ENCODE measurements at places on chromosomes 3 and 15. TPM values are rescaled to one million over a fixed set of nuclear protein-coding genes. Genes with fewer than 3 reads are reported as not detected.
A peak's percentile ranks its signal among the peaks of the same experiment; 100 is the strongest.

IQCF5 gene
- total RNA-seq = not detected

DNASE1L3 gene
- 0.58 TPM for total RNA-seq

IRAK2 gene
- 3.7 TPM for total RNA-seq

TRIM71 gene
- not detected for total RNA-seq

GABRR3 gene
- not detected for total RNA-seq

SNX33 gene
- 1.7 TPM for total RNA-seq

ACAN gene
- total RNA-seq = not detected

LARP6 gene
- total RNA-seq = 0.49 TPM

EXD1 gene
- total RNA-seq = not detected

PYGO1 gene
- total RNA-seq = not detected

MOBP gene
- total RNA-seq = not detected

ECE2 gene
- total RNA-seq = not detected

GRCh38 chr15:70316059-70316600 is 218.4 kb upstream of the TLE3 start:
- no peaks in the 10 kb centered on the region for H3K4me1 ChIP-seq
- no peak for DNase-seq
- H3K27ac ChIP-seq = no peak overlapping the region
- H3K4me3 ChIP-seq = no peak overlapping the region
- H3K27me3 ChIP-seq = peaks cover 12% of the 10 kb centered on the region
- no peaks in the 10 kb centered on the region for H3K36me3 ChIP-seq

DNA sequence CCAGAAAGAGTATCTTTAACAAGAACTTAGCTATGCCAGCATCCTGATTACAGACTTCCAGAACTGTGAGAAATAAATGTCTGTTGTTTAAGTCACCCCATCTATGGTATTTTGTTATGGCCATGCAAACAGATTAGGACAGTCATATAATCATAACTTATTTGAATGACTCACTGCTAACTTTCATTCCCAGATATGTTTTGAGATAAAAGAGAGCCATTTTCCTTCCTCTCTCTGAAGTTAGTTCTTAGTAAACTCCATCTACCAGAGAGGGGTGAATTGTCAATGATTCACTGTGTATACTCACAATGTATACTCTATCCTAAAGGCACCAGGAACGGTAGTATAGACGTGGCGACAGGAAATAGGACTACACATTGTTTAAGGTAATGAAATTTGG is 179.4 kb upstream of the DPH6 start:
- H3K4me3 ChIP-seq = no peak overlapping the region
- no peaks in the 10 kb centered on the region for H3K4me1 ChIP-seq
- no peaks in the 10 kb centered on the region for H3K36me3 ChIP-seq
- no peak overlapping the region for H3K27ac ChIP-seq
- no peak for DNase-seq
- H3K27me3 ChIP-seq = no peaks in the 10 kb centered on the region

DNA sequence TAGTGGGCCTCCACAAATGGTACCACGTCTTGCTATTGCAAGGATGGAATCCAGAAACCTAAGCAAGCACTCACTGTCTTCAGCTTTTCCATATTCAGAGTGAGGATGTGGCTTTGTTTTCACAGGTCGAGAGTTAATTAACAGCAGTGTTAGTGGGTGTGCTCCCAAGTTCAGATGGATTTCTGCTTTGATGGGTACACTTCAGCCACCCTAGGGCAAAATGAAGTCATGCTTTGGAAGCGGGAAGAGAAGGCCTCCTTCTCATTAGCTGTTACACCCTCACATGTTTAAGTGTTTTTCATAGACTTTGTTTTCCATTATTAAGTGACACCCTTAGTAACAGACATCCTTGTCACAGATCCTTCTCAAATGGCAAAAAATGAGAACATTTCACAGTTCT is 36.3 kb upstream of the DYNC1LI1 start:
- no peaks in the 10 kb centered on the region for H3K27me3 ChIP-seq
- H3K36me3 ChIP-seq = no peaks in the 10 kb centered on the region

- peak; percentile 63 for DNase-seq
- H3K4me3 ChIP-seq = no peak overlapping the region
- peaks cover 30% of the 10 kb centered on the region for H3K4me1 ChIP-seq
- H3K27me3 ChIP-seq = no peaks in the 10 kb centered on the region
- no peaks in the 10 kb centered on the region for H3K36me3 ChIP-seq
- H3K27ac ChIP-seq = peak overlapping the region; percentile 42
Measured at GRCh38 chr3:5002174-5002870, 23.1 kb downstream of the BHLHE40 start.

GRCh38 chr3:184524981-184525336 is 36.6 kb upstream of the EPHB3 start:
- no peaks in the 10 kb centered on the region for H3K36me3 ChIP-seq
- peak overlapping the region; percentile 79 for H3K4me3 ChIP-seq
- no peaks in the 10 kb centered on the region for H3K4me1 ChIP-seq
- H3K27ac ChIP-seq = no peak overlapping the region
- DNase-seq = no peak

DNA sequence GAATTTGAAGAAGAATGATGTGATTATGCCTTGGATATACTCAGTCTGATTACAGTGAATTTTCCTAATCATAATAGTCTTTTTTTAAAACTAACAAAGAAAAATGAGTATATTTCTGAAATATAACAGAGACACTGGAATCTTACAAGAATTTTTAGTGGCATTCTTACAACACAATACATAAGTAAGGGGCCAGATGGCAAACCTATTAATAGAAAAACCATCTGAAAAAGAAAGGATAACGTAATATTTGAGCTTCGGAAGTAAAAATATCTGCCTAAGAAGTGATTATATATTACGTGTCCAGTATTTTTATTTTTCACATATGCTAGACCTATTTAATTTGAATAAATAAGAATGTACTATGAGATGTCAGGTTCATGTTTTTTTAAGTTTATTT is 452.8 kb downstream of the NAALADL2 start:
- H3K27me3 ChIP-seq = no peaks in the 10 kb centered on the region
- H3K4me1 ChIP-seq = no peaks in the 10 kb centered on the region
- H3K4me3 ChIP-seq = no peak overlapping the region
- H3K36me3 ChIP-seq = no peaks in the 10 kb centered on the region
- no peak for DNase-seq

- H3K27ac ChIP-seq = no peak overlapping the region
- H3K36me3 ChIP-seq = no peaks in the 10 kb centered on the region
- no peaks in the 10 kb centered on the region for H3K27me3 ChIP-seq
- DNase-seq = no peak
Measured at GRCh38 chr3:144287001-144287400, 315.4 kb downstream of the DIPK2A start.

- no peaks in the 10 kb centered on the region for H3K4me1 ChIP-seq
- H3K27ac ChIP-seq = no peak overlapping the region
- H3K4me3 ChIP-seq = no peak overlapping the region
- H3K27me3 ChIP-seq = peaks cover 30% of the 10 kb centered on the region
- no peaks in the 10 kb centered on the region for H3K36me3 ChIP-seq
Measured at GRCh38 chr3:196985298-196985697, 16.7 kb upstream of the PIGZ start.

- no peak for DNase-seq
- peaks cover 41% of the 10 kb centered on the region for H3K4me1 ChIP-seq
Measured at GRCh38 chr3:187979564-187979963, 174.4 kb upstream of the LPP start.

- no peaks in the 10 kb centered on the region for H3K27me3 ChIP-seq
- no peaks in the 10 kb centered on the region for H3K36me3 ChIP-seq
- no peak overlapping the region for H3K4me3 ChIP-seq
- no peak overlapping the region for H3K27ac ChIP-seq
- DNase-seq = no peak
Measured at GRCh38 chr3:23594894-23595670, 210.7 kb upstream of the UBE2E1 start.

- DNase-seq = no peak
- H3K27me3 ChIP-seq = no peaks in the 10 kb centered on the region
- no peak overlapping the region for H3K27ac ChIP-seq
- no peaks in the 10 kb centered on the region for H3K36me3 ChIP-seq
Measured at GRCh38 chr15:85475317-85475701, 94.9 kb downstream of the AKAP13 start.

- H3K4me3 ChIP-seq = no peak overlapping the region
- no peak overlapping the region for H3K27ac ChIP-seq
- peaks cover 2% of the 10 kb centered on the region for H3K4me1 ChIP-seq
- H3K27me3 ChIP-seq = no peaks in the 10 kb centered on the region
- no peaks in the 10 kb centered on the region for H3K36me3 ChIP-seq
Measured at GRCh38 chr3:29290596-29290995, 9.7 kb downstream of the RBMS3 start.

DNA sequence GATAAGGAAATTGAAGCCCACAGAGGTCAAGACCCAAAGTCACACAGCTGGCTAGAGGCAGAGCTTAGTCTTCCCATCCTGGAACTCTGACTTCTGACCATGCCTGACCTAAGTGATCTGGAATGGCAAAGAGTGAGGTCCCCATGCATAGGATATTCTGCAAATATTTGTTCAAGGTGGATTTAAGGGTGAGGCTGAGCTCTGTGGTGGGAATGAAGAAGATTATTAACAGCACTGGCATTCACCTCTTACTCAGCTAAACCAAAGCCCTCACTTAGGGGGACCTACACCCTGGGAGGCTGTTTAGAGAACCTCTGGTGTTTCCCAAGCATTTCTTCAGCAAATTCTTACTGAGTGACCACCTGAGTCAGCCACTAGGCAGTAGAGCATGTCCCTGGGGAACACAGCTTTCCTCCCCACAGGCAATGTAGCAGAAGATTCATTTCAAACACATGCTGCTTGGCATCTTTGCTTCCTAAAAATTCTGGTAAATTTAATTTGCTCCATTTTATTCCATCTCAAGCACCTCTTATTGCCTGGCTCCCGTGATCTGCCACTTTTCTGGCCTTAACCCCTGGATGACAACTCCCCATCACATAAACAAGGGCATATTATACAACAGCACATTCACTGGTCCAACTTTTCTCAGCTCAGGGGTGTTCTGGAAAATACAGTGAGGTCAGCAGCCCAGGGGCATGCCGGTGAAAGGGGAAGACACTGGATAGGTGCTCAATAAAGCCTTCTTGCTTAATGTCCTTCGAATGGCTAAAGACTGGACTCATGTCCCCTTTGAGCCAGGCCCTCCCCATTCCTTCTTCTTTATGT is 176.0 kb downstream of the ABHD5 start:
- no peaks in the 10 kb centered on the region for H3K4me1 ChIP-seq
- H3K27me3 ChIP-seq = peaks cover 46% of the 10 kb centered on the region
- H3K27ac ChIP-seq = no peak overlapping the region
- no peak overlapping the region for H3K4me3 ChIP-seq

GRCh38 chr3:170356596-170357175 is 829 bp upstream of the SKIL start:
- peak overlapping the region; percentile 66 for H3K4me3 ChIP-seq
- H3K27ac ChIP-seq = peak overlapping the region; percentile 78
- DNase-seq = peak; percentile 60
- H3K4me1 ChIP-seq = peaks cover 11% of the 10 kb centered on the region
- H3K36me3 ChIP-seq = peaks cover 3% of the 10 kb centered on the region

DNA sequence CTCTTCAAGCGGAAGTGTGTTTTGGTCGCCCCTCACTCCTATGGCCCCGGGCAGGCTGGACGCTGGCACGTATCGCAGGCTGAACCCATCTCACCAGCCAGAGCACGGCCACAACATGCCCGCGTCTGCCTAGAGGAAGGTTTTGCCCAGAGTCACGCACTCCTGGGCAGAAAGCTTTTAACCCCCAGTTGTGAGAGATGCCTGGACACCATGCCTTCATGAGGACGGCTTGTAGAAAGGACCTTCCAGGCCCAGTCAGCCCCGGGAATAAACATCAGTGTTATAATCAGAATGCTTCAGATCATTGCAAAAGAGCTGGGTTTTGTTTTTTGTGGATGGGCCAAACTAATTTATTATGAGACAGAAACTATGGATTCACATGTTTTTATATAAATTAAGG is 16.5 kb downstream of the CYFIP1 start:
- H3K4me1 ChIP-seq = no peaks in the 10 kb centered on the region
- H3K27me3 ChIP-seq = peaks cover 4% of the 10 kb centered on the region
- H3K27ac ChIP-seq = no peak overlapping the region
- no peaks in the 10 kb centered on the region for H3K36me3 ChIP-seq
- H3K4me3 ChIP-seq = no peak overlapping the region
- DNase-seq = no peak

GRCh38 chr15:47756872-47757271 is 39.6 kb downstream of the SEMA6D start:
- no peak overlapping the region for H3K4me3 ChIP-seq
- H3K36me3 ChIP-seq = no peaks in the 10 kb centered on the region
- H3K4me1 ChIP-seq = no peaks in the 10 kb centered on the region
- H3K27me3 ChIP-seq = no peaks in the 10 kb centered on the region

- no peak for DNase-seq
- peaks cover 17% of the 10 kb centered on the region for H3K4me1 ChIP-seq
- H3K36me3 ChIP-seq = peaks cover 22% of the 10 kb centered on the region
- H3K27me3 ChIP-seq = no peaks in the 10 kb centered on the region
Measured at GRCh38 chr3:43338295-43338694, 52.0 kb downstream of the SNRK start.

DNA sequence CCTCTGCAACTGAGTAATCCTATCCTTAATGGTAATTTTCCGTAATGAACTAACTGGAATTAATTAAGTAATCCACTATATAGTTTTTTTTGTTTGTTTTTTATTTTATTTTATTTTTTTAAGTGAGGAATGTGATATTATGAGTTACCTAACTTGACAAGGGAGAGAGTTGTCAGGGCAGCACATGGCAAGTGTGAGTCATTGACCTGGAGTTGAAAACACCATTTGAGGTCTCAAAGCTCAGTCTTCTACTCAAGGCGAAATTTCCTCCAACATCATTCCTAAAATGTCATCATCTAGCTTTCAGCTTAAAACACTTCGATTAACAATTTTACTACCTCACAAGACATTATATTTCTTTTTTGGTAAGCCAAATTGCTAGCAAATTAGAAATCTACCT is 87.8 kb downstream of the NECTIN3 start:
- H3K27me3 ChIP-seq = no peaks in the 10 kb centered on the region
- no peaks in the 10 kb centered on the region for H3K36me3 ChIP-seq
- DNase-seq = no peak
- no peaks in the 10 kb centered on the region for H3K4me1 ChIP-seq

DNA sequence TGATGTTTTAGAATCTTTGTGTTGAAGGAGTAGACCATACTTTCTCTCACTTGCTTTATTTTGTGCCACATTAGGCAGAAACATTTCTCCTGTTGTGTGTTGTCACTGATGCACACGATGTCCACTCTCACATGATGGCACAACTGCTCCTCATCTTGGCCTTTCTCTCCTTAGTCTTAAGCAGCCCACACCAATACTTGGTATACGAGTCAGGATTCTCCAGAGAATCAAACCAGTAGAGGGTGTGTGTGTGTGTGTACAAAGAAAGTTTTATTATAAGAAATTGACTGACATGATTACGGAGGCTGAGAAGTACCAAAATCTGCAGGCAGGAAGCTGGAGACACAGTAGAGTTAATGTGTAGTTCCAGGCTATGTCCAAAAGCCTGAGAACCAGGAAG is 187.1 kb downstream of the ALCAM start:
- DNase-seq = no peak
- no peak overlapping the region for H3K4me3 ChIP-seq
- H3K27ac ChIP-seq = no peak overlapping the region

GRCh38 chr3:109702252-109702651 is 364.9 kb upstream of the DPPA4 start:
- no peaks in the 10 kb centered on the region for H3K4me1 ChIP-seq
- H3K4me3 ChIP-seq = no peak overlapping the region
- no peak for DNase-seq
- H3K36me3 ChIP-seq = no peaks in the 10 kb centered on the region
- H3K27ac ChIP-seq = no peak overlapping the region

- no peak for DNase-seq
- H3K27ac ChIP-seq = no peak overlapping the region
- H3K4me3 ChIP-seq = no peak overlapping the region
- no peaks in the 10 kb centered on the region for H3K36me3 ChIP-seq
- no peaks in the 10 kb centered on the region for H3K27me3 ChIP-seq
Measured at GRCh38 chr15:66802025-66803001, 100.3 kb downstream of the SMAD6 start.

All from T-cell (primary cell).